Activated CD8-positive, alpha-beta memory T cell treated with anti-CD3 and anti-CD28 coated beads for 1 hour (primary cell): ENCODE measurements at places on chromosomes 5 and 9.

- no peak for DNase-seq
Observed at GRCh38 chr9:78112406-78112805, 80.8 kb upstream of the GNAQ start.

GRCh38 chr5:155129513-155129880 is 115.9 kb downstream of the KIF4B start:
- no peak for DNase-seq

GRCh38 chr9:117963493-117964090 is 259.4 kb downstream of the TLR4 start:
- no peak for DNase-seq

GRCh38 chr9:138112791-138113600 is 235.4 kb downstream of the CACNA1B start:
- no peak for DNase-seq

DNA sequence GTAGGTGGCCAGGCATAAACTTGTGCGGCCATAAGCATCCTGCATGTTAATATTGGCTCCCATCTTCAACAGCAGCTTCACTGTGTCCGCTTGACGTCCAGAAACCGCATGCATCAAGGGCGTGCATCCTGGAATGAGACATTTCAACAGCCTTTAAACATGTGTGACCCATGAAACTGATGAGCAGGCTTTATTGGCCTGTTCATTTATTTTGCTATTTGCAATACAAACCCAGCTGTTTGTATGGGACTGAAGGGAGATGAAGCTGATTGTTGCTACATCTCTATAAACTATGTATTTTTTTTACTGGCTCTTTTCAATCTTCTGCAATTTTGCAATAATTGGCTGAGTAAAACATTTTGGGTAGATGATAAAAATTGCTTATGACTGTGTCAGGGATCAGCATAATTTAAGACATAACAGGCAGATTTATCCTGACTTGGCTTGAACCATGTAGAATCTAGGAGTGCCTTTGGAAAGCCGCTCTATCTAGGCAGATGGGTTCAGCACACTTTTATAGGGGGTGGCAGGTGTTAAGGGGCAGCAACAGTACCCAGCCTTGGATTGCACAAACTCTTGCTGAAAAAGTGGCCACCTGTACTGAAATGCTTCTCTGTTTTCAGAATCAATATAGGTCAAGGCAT is 56.9 kb downstream of the ANKRD55 start:
- no peak for DNase-seq

- no peak for DNase-seq
Observed at GRCh38 chr5:60332244-60333004, 367.5 kb downstream of the DEPDC1B start.

- DNase-seq = no peak
Observed at GRCh38 chr5:2531318-2531717, 220.2 kb downstream of the IRX2 start.

DNA sequence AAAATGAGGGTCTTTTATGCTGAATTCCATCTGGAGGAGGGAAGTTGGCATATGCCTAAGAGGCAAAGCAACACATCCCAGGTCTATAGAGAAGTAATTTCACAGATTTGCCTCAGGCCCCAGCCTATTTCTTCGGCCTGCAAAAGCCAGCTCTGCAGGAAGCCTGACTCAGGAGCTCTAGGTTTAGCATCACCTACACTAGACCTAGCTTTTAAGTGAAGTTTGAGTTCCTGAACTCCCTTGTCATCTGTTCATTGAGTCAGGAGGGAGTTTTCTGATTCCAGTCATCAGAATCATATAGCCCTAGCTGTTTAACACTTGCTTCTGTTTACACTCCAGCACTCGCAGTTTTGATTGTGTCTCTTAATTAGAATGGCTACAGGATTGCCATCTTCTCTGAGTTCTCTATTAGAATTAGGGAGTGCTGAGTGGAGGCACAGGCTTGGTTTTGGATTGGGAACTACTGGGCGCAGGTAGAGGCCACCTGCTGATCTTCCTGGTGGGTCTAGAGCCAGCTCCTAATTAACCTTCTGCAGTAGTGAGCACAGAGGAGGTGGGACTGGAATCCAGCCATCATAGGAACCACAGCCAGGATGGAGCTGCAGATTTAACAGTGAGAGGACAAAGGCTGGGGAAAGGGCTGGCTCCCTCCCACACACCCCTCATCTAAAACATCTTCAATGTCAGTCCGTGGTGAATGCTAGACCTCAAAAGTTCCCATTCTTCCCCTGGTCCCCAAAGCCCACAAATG is 179.5 kb downstream of the TRIO start:
- DNase-seq = no peak

GRCh38 chr5:168755548-168756093 is 176.5 kb upstream of the PANK3 start:
- DNase-seq = no peak

DNA sequence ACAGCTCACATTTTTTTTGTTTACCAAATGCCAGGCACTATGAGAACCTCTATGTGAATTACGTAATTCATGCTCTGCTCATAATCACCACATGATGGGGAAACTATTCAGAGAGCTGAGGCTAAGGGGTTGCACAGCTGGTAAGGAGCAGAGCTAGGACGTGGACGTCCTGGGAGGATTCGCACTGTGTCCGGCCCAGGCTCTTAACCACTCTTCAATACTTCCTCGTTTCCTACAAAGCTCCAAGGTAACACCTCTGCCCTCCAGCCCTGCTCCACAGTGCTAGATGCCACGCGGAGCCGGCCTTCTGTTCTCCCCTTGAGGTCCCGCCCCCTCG is 8.7 kb downstream of the PHF19 start:
- DNase-seq = no peak

DNA sequence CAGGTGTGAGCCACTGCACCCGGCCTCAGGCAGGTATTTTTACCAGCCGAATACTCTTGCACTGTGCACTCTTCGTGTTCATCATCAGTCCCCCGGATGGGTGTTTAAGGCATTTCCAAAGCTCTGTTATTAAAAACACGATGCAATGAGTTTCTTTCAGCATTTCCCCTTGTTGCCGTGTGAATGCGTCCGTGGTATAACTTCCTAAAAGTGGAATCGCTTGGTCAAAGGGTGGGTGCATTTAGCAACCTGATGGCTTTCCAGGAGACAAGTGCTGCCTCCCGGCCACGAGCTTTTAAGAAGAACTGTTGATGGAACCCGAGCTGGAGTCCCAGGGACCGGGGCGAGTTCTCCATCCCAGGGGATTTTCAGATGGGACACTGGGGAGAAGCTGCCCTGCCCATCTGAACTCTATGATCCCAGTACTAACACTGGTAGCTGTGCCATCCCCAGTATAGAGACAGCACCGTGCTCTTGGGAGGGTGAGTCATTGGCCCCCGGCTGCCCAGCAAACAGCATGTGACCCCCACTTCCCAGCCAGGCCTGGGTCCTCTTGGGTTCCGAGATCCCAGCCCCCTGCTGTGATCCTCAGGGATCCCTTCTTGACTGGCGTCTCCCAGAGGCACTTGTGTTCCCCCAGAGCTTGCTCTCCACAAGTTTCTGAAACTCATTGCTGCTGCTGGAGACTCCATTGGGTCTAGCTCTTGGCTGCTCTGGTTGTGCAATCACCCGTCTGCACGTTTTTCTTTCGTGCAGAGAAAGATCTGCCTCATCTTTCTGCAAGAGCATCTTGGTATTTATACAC is 169.5 kb upstream of the IER5L start:
- DNase-seq = no peak

DNA sequence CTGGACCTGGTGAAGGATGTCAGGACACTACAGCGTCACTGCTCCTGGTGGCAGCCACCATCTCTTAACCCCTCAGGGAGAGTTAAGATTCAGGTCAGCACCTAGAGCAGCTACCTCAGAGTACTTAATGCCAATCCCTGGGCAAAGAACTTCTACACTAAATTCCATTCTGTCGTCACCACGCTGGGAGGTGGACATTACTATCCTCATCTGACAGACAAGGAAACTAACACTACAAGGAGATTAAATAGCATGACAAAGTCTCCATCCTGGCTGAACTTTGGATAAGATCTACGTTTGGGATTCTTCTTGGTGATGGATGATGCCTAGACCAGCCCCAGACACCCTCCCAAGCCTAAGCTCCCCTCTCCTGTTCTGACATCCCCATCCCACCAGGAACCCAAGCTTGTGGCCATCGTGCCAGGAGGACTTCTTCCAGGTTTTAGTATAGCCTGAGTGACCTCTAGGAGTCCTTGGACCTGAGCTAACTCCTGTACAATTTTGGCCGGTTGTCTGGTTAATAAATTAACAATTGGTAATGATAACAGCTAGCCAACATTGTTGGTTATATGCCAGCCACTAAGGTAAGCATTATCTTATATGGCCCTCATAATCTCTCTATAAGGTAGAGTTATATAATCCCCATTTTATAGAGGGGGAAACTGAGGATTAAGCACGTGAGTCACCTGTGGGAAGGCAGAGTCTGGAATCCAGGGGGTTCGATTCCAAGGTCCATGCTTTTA is 54.8 kb downstream of the C5orf15 start:
- no peak for DNase-seq

DNA sequence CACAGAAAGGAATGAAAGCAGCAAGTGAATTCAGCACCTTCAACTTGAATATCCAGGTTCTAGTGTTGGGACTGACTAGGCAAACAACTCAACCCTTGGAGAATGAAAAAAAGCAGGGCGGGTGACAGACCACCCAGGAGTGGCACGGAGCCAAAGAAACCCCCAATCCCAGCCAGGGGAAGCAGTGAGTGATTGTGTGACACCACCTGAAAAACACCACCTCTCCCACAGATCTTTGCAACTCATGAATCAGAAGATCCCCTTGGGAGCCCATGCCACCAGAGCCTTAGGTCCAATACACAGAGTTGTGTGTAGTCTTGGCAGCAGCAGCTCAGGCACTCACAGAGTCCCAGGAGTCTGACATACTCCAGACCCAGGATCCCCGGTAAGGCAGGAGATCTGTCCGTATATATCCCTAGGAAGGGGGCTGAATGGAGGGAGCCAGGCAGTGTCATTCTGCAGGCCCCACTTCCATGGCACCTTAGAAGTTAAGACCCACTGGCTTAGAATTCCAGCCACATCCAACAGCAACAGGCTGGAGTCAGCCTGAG is 22.1 kb upstream of the ROR2 start:
- DNase-seq = no peak

GRCh38 chr5:133581348-133581747 is 31.0 kb downstream of the FSTL4 start:
- DNase-seq = no peak

DNA sequence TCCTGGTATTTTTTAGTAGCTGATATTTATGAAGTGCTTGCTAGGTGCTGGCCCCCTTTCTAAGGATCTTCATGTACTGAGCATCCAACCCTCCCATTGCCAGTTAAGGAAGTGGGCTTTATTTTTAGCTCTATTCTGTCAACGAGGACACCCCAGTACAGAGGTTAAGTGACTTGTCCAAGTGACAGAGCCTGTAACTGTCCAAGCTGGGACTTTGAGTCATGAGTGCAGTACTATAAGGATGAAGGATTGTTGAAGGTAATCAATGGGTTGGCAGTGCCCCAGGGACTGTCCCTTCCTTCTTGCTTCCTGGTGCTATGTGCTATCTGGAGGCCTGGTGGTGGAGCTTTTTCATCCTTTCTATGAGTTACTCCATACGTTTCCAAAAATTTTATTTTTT is 18.0 kb upstream of the FABP6 start:
- DNase-seq = no peak

GRCh38 chr5:68137511-68138140 is 77.9 kb upstream of the PIK3R1 start:
- no peak for DNase-seq

DNA sequence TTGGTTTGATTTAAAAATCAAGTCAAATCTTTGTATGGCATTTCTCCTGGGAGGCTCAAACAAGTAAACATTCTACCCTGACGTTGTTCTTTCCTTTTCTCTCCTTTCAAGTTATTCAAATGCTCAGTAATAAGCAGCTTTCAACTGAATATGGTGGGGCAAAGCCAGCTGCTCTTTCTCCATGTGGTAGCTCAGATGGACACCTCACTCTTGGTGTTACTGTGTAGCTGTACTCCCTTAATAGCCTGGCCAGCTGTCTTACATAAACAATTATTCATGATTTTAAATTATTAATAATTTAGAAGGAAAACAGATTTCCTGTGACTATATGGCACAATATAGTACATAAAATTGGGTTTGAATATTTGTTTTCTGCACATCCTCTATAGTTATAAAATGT is 165.2 kb downstream of the PDE4D start:
- DNase-seq = no peak

GRCh38 chr5:120803282-120803681 is 339.2 kb downstream of the PRR16 start:
- no peak for DNase-seq

DNA sequence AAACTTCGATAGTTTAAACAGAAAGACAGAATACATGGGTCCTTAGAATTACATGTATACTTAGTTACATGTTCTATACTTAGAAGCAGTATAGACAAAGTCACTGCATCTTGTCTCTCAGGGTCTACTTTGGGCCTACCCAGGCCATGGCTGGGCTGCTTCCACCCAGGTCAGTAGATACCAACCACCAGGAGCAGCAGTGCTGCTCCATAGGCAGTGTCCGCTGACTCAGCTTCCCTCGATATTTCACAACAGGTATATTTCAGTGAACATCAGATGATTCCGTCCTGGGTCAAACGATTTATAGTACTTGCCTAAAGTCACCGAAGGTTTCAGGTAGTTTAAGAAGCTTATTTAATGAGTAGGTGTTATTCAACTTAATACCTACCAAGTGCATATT is 18.0 kb downstream of the IARS1 start:
- DNase-seq = no peak

DNA sequence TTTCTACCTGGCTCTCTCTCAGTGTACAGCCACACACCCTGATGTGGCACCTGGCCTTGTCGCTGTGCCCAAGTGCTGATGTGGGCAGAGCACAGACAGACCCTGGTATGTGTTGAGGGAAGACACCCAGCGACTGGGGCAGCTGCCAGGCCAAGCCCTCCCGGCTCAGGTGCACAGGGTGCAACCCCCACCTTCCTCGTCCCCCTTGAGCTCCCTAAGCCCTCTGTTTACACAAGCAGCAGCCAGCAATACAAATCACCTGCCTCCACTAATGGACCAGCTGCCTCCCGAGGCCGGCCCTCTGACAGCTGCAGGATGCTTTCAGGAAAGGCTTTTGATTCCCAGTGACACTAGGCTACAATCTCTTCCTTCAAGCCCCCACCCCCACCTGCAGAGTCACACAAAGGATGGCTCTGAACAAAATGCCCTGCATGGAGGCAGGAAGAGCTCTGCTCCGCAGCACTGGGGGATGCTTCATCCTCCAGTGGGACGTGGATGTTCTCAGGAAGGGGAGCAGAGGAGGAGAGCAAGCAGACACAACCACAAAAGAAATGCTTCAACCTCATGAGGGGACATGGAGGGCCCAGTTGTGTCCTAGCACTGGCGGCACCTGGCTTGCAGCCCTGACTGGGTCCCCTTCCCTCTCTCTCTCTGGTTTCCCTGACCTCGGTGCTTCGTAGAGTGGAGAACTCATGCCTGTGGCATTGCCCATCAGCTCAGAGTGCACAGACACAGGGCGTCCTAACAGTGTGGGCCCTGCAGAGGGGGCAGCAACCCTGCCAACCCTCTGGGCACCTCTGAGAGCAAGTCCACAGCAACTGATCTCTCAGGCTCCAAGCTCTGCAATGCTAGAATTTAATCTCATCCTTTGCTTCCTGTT is 140.8 kb downstream of the BARX1 start:
- DNase-seq = no peak

GRCh38 chr9:129109537-129109903 is 1.1 kb downstream of the CRAT start:
- no peak for DNase-seq

- no peak for DNase-seq
Observed at GRCh38 chr5:35096216-35096615, 48.5 kb upstream of the AGXT2 start.

- DNase-seq = no peak
Observed at GRCh38 chr9:128625391-128626146, 31.1 kb downstream of the DYNC2I2 start.
